ENCODE measurements at places on chromosomes 16 and 17. TPM values are rescaled to one million over a fixed set of nuclear protein-coding genes. Genes with fewer than 3 reads are reported as not detected.

The ZNF19 gene
- 2.2 TPM for total RNA-seq

The KNOP1 gene
- 7.9 TPM for total RNA-seq

The ANKFN1 gene
- 3.4 TPM for total RNA-seq

The TEKT5 gene
- total RNA-seq = not detected

The SUMO2 gene
- 63.6 TPM for total RNA-seq

The WFIKKN1 gene
- total RNA-seq = 3.2 TPM

The KDM6B gene
- 12.5 TPM for total RNA-seq

The CA7 gene
- not detected for total RNA-seq

The XYLT1 gene
- total RNA-seq = 27.3 TPM

The MMP28 gene
- total RNA-seq = 32.2 TPM

The CSNK1D gene
- 67.8 TPM for total RNA-seq
